Peyer's patch (tissue), 4 donors: ENCODE measurements at places on chromosomes 12 and 14. TPM values are rescaled to one million over a fixed set of nuclear protein-coding genes. Genes with fewer than 3 reads are reported as not detected.

Gene CMTM5
- not detected for total RNA-seq

DNA sequence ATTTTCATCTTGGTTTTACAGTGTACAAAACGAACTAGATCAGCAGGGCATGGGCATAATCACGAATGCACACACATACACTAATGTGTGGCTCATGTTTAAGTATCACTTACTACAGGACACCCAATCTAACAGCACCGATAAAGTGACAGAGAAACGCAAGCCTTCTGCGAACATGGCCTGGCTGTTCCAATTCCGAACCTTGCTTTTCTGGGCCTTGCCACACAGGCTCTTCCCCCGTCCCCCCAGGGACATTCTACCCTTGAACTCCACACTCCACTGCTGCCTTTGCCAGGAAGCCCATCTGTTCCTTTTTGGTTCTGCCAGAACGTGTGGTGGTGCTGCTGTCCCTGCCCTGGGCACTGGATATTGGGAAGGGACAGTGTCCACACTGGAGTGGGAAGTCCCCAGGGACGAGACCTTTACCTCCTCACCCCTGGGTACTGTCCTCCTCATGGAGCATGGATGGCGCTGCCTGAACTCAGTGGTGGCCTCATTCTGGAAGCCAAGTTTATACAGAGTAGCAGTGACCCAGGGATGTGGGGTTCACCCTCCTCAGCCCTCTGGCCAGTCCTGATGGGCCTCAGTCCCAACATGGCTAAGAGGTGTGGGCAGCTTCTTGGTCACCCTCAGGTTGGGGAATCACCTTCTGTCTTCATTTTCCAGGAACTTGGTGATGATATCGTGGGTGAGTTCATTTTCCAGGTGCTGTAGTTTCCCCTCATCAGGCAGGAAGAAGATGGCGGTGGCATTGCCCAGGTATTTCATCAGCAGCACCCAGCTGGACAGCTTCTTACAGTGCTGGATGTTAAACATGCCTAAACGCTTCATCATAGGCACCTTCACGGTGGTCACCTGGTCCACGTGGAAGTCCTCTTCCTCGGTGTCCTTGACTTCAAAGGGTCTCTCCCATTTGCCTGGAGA, 7.9 kb downstream of the SERPINA1 start:
- DNase-seq, result no peak

- no peak for DNase-seq
Observed at GRCh38 chr14:76088326-76088725, 63.4 kb upstream of the GPATCH2L start.

DNA sequence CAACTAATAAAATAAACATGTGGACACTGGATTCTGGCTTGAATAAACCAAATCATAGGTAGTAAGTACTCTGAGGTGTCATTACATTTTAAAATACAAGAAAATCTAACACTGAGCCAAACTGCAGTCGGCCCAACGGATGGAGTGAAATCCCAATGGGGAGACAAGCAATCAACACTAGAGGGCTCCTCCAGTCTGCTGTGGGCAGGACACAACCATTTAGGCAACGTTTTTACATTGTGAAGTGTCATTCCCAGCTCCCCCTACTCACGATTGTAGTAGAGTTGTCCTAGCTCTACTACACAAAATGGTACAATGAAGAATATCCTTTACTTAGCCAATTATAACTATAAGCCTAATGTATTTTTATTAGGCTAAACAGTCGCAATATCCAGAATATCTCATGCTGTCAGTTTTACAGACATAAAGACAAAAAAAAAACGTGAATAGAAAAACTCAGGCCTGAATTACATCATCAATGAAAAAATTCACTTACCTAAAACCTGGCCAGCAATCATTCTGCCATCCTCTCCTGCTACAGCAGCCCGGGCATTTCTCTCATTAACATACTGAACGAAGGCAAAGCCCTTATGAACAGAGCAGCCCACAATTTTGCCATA, 35.7 kb downstream of the HNRNPC start:
- DNase-seq, result no peak

DNA sequence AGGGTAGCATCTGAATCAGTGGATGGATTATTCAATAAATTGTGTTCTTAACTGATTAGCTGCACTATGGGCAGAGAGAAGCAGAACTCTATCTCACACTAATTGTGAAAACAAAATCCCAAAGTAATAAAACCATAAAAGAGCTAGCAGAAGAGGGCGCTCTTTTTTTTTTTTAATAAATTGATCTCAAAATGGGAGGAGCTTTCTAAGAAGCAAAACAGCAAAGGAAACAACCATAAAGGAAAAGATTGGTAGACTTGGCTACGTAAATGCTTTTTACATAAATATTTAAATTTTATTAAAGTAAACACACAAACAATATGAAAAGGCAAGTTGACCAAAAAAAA, 1.5 kb upstream of the TM7SF3 start:
- no peak for DNase-seq
